ENCODE measurements at places on chromosomes 7 and 10.

- DNase-seq = no peak
Measured at GRCh38 chr7:491958-492713, 27.5 kb downstream of the PDGFA start.

DNA sequence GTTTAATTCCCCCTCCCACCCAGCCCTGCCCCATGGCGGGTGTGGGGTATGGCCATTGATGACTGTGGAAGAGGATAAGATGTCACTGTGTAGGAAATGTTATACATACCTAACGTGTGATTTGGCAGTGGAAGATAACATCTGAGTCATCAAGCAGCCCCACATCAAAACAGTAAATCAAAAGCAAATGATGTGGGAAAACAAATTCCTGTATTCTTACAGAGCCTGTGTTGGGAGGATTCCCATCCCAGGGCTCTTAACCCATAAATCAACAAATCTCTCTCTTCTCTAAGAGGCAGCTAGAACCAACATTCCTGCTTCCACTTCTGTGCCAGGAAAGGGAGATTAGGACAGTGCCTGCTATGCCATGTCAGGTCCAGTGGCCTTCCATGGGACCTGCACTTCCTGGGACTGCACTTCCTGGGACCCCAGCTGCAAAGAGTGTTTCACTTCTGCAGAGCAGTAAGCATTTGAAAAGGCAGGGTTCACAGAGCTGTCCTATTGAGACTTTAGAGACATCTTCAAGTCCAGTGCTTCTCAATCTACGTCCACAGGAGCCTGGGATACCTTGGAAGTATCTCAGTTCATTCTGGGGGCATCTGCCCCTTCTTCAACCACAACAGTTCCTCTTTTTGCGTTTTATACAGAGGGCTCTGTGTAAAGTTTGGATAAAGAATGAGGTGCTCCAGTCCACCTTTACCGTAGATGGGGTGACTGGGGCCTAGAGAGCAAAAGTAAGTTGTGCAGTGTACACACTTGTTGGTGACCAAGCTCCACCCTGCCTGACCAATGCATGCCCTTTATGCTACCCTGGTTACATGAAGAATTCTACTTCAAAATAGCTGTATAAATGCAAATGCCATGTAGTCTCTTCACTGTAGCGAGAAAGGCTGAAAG, 45.7 kb downstream of the ATXN7L1 start:
- DNase-seq = no peak

DNA sequence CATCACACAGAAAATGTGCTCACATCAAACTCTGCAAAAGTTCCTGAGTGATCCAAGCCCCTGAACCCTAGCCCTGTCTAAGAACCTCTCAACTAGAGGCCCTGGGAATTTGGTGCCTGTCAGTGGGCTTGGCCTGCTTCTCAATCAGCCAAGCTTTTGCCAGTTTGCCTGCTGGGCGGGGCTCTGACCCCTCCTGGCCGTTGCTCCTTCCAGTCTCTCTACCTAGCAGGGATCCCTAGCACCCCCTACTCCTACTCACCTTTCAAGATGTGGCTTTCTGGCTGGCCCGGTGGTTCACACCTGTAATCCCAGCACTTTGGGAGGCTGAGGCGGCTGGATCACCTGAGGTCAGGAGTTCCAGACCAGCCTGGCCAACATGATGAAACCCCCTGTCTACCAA, 2.1 kb downstream of the KLRG2 start:
- DNase-seq = no peak

GRCh38 chr10:124995605-124996004, 53.7 kb downstream of the ZRANB1 start:
- no peak for DNase-seq

DNA sequence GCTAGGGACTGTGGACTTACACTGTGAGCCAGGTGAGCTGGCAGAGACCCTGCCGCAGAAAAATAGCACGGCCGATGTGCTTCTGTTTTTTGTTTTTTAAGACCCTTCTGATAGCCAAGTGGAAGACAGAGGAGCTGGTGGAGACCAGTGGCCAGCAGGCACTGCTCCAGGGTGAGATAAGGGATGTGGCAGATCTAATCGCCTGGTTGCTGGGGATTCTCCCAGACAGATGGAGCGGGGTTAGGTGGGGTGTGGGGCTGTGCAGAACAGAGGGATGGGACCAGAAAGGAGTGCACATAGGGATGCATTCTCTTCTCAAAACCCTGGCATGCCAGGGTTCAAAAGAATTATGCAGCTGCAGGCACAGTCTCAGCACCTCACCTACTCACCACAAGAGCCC, 82.2 kb downstream of the VOPP1 start:
- DNase-seq = no peak

DNA sequence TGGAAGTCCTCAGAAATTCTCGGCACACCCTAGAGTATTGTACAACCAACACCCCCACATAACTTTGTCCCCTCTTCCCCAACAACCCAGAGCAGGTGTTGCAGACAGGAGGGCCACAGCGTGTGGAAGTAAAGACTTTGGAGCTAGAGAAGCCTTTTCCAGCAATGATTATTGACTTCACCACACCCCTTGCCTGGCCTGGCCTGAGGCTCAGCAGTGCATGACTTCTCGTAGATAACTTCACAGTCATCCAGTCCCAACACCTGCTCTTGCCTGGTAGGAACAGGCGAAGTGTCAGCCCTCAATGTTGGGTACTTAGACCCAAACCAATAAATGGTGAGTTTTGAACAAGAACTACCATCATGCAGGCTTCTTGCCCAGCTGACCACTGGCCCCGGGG, 36.7 kb downstream of the GOT1 start:
- no peak for DNase-seq

- no peak for DNase-seq
Measured at GRCh38 chr10:127813290-127813689, 76.3 kb downstream of the FOXI2 start.

DNA sequence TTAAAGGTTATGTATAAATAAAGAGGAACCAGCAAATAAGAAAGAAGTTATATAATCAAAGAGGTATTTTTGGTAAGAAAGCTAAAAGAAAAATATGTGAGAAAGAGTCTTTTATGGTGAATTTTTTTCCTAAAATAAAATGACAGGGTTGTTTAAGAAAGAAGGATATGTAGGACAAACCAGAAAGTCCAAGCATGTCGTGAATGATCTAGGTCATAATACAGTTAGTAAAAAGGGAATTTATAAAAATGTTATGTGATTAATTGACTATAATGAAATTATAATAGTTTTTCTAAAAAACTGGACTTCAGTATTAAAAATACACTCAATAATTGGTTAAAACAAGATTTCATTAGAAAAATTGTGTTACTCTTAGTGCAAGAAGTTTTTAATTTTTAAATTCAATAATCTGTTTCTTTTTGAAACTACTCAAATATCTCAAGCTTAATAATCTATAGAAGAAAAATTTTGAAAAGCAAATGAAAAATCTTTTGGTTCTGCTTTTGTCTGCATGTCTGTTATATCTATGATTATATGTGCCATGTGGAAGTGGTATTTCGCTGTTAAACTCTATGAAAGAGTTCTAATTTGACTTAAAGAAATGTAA, 23.3 kb downstream of the AVL9 start:
- DNase-seq = no peak

- DNase-seq = no peak
Measured at GRCh38 chr7:147438216-147438615, 1152.3 kb upstream of the C7orf33 start.

GRCh38 chr7:11911900-11912299, 79.9 kb upstream of the THSD7A start:
- DNase-seq = no peak

All from T-helper 22 cell (primary cell).